ENCODE measurements at places on chromosomes 5 and 9. TPM values are rescaled to one million over a fixed set of nuclear protein-coding genes. Genes with fewer than 3 reads are reported as not detected.

DNA sequence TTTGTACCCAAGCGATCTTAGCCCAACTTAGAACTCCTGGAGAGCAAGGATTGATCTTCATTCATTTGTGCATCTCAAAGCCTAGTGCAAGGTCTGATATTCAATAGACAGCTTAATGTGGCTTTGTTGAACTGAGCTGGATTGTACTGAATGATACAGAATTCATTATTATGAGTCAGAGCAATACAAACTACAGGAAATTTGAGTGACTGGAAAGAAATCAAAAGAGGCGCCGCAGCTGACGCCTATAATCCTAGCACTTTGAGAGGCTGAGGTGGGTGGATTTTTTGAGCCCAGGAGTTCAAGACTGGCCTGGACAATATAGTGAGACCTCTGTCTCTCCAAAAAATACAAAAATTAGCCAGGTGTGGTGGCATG, 58.6 kb downstream of the ENC1 start:
- DNase-seq, result no peak

- DNase-seq, result no peak
Measured at GRCh38 chr9:10112070-10112469, 500.7 kb downstream of the PTPRD start.

EXOSC3 gene
- 66.7 TPM for total RNA-seq

- DNase-seq, result no peak
Measured at GRCh38 chr5:84381502-84382362, 2.9 kb downstream of the EDIL3 start.
